ENCODE measurements at places on chromosomes 6 and 20.

DNA sequence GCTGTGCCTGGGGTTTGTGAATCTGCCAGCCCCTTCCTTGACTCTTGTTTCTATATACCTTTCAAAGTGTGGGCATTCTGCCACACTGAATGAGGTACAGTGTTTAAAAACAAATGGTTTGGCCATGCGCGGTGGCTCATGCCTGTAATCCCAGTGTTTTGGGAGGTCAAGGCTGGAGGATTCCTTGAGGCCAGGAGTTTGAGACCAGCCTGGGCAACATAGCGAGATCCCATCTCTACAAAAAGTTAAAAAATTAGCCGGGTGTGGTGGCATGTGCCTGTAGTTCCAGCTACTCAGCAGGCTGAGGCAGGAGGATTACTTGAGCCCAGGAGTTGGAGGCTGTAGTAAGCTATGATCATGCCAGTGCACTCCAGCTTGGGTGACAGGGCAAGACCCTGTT, 5.8 kb downstream of the FAM83D start:
- DNase-seq, result no peak

DNA sequence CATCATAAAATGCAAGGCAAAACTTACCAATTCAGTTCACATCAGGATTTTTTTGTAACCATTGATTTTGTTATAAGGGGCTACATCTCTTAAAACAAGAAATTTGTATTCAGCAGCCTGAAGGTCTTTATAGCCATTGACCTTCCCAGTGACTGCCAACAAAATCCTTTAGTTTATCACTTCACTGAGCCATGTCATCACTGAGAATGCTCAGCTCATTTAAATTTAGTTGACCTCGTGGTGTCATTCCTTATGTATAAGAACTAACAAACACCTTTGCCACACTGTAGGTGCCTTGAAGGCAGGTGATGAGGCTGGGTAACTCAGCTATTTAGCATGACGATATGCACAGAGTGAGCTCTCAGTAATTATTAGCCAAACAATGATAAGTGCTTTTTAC, 77.7 kb downstream of the GRM1 start:
- DNase-seq, result no peak

DNA sequence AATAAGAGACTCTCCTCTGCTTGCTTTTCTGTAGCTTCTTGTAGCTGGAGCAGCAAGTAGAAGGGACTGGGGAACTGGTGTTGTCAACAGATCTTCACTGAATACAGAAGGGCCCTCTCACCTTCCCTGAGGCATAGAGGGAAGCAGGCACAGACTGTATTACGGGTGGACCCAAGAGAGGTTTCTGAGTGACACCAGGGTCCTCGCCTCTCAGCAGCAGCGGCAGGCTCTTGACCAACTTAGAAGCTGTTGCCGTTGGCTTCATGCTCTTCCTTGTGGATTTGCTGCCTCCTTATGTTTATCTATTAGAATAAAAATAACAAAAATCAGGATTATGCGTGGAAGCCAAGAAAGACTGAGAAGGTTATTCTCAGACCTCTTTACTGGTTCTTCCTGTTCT, 31.7 kb downstream of the GFRA4 start:
- no peak for DNase-seq

DNA sequence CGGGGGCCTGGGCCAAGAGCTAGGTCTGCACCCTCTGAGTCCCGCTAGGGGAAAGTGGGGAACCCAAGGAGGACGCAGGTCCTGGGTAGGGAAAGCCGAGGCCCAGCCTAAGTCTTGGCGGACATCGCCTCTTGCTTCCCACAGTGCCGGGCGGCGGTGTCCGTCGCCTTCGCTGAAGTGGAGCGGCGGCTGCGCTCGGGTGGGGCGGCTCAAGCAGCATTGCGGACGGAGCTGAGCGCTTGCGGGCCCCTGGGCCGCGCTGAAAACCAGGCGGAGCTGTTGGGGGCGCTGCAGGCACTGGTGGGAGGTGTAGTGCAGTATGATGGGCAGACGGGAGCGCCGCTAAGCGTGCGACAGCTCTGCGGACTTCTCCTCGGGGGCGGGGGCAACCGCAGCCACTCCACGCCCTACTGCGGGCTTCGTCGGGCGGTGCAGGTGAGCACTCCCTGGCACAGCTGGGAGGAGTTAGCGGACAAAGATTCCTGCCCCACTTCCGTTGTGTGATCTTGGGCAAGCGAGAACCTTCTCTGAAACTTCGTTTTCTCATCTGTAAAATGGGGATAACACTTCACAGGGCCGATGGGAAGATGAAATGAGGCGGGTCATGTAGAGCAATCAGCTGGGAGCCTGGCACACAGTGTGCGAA, 4.2 kb downstream of the PRSS16 start:
- peak; percentile 35 for DNase-seq

DNA sequence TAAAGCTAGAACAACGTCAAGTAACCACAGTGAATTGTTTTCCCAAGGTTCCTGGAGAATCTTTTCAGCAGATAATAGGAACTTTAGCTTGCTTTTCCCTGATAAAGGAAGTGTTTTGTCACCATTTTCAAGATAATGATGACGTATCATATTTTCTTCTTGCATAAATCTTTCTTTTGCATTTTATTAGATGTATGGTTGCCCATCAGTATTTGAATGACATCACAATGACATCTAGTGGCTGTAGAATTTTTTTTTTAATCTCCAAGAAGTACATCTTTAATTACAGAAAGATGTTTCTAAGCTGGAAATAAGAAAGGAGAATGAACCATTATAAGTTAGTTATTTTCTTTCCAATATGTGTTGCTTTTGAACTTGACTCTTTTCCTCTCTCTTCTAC, 83.0 kb downstream of the CENPW start:
- DNase-seq, result no peak

GRCh38 chr6:84853901-84854300, 89.5 kb upstream of the TBX18 start:
- DNase-seq, result no peak

- no peak for DNase-seq
Measured at GRCh38 chr6:6559994-6560570, 28.4 kb upstream of the LY86 start.

DNA sequence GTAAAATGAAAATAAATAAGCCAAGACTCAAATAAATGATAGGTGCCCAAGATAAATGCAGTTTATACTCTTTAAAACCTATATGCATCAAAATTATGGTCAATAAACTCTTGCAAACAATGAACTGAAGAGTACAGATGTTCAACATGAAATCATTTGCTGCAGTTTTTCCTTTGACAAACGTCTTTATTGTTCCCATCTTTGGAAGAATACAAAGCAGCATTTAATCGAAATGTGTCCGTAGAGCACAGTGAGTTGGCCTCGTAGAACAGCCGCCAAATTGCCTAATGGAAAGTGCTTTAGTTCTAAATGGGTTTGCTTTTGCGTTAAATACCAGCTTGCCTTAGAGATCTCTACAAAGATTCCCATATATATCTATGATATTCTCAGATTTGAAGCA, 447.4 kb downstream of the PKHD1 start:
- no peak for DNase-seq

GRCh38 chr6:148771896-148772554, 25.2 kb downstream of the UST start:
- DNase-seq, result no peak

- no peak for DNase-seq
Measured at GRCh38 chr6:4637691-4638433, 138.3 kb upstream of the CDYL start.

Measured in activated CD8-positive, alpha-beta memory T cell treated with anti-CD3 and anti-CD28 coated beads for 4 hours (primary cell).